Left ventricle myocardium inferior (tissue), 1 donor: ENCODE measurements at places on chromosomes 12 and 14.

DNA sequence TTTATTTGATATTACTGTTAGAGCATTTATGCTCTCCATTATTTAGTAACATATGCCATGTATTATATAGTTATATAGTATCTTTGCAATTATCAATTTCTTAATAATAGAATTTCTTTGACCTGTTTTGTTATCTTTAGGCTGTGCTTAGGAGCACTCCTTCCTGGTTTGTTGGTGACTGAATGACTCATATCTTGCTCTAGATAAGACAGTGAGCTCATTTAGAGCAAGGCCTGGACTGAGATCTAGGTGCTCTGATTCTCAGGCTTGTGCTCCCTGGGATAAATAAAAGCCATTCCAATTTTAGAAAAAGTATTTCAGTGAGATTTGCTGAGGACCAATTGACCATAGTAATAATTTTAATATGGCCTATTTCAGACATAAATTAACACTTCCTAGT is 951.2 kb downstream of the FLRT2 start:
- DNase-seq: no peak

- DNase-seq: no peak
These were observed 37.6 kb downstream of the SERPINA3 start for GRCh38 chr14:94649543-94650443.

- DNase-seq: no peak
These were observed 241.4 kb downstream of the NUAK1 start for GRCh38 chr12:105897311-105897725.

DNA sequence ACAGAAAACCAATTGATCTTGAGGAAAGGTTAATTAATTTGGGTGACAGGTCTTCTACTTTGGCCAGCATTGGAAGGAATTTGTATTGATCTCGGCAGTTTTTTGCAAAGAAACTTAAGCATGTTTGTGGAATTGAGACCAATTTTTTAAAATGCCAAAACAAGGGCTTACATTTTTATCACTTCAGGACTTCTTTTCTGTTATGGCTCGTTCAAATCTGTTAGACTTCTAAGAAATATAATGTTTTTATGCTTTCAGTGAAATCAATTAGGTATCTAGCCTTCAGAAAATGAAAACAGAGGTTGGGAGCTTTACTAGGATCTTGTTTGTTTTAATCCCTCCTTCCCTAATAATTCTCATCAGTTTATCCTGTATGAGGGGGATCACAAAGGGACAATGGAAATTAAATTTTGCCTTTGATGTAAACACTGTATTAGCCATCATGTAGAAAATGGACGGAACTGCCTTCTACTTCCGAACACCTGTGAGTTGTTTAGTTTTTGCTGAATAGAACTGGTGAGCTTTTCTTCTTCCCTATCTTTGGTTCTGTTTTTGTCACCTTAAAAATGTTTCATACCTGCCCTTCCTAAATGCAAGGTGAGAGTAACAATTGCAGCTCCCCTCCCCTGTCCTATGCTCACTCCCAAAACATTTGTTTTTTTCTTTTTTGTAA is 7.8 kb downstream of the FOXA1 start:
- no peak for DNase-seq
